ENCODE measurements at places on chromosomes 4 and X.

DNA sequence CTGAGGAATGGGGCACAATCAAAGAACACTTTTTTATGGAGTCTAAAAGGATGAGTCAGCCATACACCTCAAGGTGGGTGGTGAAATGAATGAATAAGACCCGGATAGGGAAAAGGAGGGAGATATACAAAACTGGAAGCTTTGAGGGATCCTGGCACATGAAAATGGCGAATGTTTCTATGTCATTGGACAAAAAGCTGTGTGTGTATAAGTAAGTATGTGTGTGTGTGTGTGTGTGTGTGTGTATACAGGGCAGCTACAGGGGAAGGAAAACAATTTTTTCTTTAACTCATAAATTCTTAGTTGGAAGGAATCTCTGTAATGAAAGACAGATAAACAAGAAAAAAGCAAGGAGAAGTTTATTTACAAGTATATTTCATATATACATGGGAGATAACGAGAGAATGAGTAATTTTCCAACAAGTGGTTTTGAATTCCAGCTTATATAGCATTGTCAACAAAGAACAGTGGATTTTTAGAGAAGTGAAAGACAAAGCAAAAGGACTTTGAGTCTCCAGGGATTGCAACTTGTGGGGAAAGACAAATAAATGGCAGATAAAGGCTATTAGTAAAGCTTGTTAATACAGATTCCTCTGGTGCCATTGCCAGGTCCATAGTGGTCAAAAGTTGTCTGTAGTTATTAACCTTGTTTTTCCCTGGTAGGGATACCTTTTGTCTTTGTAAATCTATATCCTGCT, 99.7 kb downstream of the MMRN1 start:
- DNase-seq, result no peak

- no peak for DNase-seq
Measured at GRCh38 chr4:184823014-184823413, 2.8 kb downstream of the ACSL1 start.

GRCh38 chrX:124228849-124229248, 103.6 kb upstream of the TEX13D start:
- DNase-seq, result no peak

DNA sequence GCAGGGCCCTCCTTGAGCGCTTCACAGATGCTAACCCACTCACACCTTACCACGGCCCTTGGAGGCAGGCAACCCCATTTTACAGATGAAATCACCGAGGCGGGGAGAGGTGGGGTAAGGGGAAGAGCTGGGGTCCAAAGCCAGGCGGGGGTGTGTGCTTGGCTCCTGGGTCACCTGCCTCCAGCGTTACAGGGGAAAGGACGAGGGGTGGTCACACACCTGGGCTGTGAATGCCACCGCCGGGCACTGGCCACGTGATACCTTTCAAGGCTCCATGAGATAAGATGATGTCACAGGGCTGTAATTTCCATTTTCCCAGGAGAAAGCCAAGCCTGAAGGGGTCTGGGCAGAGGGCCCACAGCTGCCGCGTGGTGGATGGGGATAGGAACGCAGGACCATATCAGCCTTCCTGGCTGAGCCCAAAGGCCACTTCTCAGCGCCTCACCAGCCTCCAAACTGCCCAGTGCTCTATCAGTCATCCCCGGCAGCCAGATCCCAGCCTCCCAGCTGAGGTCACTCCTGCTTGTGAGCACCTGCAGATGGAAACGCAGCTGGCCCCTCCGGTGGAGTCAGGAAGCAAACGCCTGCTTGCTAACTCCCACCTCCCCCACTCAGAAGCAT, 62.4 kb upstream of the CRMP1 start:
- DNase-seq, result no peak

DNA sequence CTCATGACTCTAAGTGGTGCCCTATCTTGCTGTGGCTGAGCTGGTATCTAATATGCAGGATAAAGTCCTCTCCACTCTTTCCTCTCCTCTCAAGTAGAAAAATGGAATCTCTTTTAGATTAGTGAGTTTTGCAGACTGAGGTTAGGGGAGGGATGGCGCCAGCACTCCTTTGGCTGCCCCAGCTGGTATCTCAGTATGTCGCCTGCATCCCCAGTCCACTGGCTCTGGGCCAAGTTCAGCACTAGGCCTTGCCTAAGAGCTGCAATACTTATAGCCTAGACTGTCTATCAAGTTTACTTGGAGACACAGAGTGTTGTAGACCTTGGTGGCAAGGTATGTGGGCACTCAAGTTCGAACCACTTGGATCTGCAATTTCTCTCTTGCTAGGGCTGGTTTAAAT, 351.3 kb downstream of the NAP1L3 start:
- no peak for DNase-seq

DNA sequence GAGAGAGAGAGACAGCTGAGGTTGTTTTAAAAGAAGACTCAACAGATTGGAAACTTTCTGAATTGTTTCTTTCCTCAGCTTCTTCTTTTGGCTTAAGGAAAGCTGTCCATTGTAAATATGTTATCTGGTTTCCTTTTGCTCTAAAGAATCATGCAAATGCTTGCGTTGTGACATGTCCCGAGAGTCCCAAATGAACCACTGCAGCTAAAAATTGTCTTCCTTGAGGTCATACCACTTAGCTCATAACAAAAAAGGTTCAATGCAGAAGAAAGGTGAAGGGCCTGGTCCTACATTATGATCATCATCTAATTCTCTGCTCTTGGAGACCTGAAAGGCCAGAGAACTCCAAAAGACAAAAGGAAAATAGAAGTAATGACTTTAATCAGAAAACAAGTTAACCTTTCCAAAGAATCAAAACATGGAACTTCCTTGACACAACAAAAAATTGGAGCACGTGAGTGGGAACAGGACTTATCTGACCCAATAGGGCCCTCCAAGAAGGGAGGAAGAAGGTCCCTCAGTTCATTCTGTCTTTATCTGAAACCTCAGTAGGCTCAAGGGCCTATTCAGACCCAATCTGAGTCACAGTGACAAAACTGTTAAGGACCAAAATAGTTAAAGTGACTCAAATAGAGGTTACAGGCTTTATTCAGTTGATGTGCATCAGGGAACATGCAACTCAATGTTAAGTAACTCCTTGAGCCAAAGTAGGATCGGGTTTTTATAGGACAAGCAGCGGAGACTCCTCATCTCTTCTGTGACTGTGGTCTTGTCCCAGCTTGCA, 14.7 kb upstream of the VSIG1 start:
- DNase-seq, result no peak

DNA sequence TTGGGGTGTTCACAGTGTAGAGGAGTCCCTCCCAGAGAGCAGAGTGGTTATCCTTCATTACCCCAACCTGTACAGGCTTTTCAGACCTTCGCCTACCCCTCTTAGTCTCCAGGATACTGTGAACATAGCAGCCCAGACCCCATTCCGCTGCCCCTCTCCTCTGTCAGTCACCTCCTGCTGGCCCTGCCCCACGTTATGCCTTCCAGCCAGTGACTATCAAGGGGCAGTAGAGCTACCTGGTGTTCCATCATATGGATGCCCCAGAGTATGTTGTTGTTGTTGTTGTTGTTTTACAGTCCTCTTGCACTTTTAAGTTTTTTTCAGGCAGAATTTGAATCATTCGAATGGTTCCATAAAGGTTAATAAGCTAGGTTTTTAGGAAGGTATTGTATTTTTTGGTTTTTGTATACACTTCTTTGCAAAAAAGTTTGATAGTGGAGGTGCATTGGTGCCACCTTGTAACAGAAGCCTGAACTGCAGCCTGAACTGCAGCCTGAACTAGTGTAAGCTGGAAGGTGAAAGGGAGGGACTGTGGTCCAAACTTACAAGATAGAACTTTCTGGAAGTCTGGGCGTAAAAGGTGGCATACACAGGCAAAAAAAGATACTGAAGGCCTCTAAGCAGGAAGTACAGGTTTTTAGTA, 101.4 kb upstream of the RAB40AL start:
- peak; percentile 19 for DNase-seq

All from fibroblast of skin of back (primary cell).